NCI-H187 treated with DMSO at 0.1 percent for 48 hours (cell line): ENCODE measurements at places on chromosomes 3 and 15.

DNA sequence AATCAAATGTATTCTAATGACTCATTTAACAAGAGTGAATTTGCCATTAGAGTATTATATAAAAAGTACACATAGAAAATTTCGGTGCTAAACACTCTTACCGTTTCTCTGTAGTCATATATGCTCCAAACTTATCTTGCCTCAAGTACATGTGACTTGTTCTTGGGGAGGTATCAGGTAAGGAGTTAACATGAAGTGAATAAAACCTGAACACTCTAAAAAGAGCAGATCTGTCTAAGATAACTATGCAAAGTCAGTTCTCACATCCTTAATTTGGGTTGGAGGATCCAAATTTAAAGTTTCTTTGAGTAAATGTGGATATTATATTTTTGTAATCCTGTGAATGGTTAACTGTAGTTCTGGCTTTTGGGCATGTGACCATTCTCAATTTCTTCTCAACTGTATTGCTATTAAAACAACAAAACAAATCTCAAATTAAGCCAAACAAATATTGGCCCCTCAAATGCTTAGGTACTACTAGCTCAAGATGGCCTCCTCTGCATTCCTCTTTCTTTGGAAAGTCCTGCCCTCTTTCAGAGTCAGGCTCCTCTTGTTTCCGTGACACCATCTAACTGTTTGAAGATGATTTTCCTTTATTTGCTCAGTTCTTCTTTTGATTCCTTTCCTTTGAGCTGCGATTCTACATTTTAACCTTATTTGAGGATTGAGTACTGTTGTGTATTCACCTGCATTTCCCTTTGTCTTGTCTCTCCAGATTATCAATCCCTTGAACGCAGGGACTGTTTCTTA lies 4.2 kb downstream of the EDEM1 start:
- DNase-seq: no peak

DNA sequence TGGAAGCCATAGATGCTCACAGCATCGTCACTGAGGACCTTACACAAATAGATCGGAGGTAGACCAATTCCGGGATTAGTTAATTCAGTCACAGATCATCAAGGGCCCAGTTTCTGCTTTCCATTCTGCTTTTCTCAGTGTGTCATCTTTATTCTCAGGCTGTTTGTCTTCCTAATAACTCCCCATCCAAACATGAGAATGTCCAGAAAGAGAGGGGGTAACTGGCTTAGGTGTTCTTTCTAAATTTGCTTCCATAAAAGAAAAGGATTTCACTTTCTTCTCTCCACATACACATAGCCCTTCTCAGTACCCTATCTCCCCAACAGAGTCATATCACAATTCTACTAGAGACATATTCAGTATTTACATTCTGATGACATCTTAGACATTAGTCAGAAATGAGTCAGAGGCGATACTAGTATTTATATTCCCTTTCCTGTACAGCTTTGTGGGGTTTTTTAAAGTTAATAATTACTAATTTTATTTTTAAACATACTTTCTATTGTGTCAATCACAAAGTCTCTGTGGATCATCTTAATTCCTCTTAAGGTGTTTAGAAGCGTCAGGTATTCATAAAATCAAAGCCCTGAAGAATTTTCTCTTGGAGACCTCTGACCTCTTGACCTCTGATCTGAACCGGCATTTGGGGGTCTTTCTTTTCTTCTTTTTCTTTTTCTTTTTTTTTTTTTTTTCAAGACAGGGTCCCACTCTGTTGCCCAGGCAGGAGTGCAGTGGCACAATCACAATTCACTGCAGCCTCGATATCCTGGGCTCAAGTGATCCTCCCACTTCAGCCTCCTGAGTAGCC lies 24.3 kb upstream of the IL12A start:
- DNase-seq: no peak

GRCh38 chr3:152174876-152175527 lies 93.7 kb upstream of the MBNL1 start:
- DNase-seq: no peak

DNA sequence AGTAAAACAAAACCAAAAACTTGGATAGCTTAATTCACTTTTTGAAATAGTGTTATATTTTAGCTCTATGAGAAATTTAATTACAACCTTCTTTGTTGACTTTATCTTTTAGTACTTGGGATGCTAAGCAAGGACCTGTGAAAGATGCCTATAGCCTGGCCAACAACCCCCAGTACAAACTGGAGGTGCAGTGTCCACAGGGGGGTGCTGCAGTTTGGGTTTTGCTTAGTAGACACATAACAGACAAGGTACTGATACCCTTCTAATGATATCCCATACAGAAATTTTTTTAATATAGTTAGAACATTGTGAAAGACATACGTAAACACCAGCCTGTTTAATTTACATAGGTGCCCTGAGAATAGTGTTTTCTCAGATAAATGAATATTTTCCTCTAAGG lies 35.3 kb downstream of the CAPN7 start:
- DNase-seq: no peak

DNA sequence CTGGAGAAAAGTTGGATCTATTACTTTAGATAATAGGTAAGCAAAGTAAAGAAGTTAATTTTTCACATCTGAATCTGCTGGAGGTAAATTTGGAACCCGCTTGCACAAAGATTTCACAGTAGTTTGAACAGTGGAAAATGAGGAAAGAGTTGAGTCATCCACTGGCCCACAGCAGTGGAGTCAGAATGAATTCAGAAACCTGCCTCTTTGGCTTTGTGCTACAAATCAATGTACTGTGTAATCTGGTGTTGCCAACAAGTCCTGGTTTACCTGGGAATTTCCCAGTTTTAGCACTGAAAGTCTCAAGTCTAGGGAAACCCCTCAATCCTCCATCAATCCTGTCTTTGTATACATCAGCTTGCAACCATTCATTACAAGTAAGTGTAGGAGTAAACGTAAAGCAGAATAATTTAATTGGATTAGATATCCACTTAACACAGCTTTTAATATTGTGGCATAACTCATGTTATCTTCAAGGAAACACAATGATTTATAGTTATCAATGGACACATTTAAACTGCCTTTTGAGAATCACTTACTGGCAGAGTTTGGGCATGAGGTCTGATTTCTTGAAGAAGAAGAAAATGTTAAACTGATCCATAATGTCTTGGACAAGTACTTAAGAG lies 100.6 kb downstream of the DCLK3 start:
- no peak for DNase-seq

- DNase-seq: no peak
Measured at GRCh38 chr15:53445531-53445930, 313.9 kb downstream of the WDR72 start.

DNA sequence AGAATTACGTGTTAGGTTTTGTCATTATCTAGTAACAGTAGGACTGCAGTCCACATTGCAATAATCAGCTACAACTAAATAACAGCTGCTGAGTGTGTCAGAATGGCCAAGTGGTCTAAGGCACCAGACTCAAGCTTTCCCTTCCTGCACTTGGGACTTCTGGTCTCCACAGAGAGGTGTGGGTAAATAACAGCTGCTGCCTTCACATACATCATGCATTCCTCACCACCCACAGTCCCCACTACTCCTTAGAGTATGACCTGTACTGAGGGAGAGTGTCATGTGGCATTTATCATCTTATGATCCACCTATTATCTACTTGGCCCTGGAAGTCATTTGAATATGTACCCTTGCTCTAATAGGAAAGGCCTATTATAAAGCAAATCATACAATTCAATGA lies 22.2 kb upstream of the ZMAT3 start:
- no peak for DNase-seq

GRCh38 chr3:183275418-183275817 lies 22.4 kb downstream of the B3GNT5 start:
- DNase-seq: no peak

DNA sequence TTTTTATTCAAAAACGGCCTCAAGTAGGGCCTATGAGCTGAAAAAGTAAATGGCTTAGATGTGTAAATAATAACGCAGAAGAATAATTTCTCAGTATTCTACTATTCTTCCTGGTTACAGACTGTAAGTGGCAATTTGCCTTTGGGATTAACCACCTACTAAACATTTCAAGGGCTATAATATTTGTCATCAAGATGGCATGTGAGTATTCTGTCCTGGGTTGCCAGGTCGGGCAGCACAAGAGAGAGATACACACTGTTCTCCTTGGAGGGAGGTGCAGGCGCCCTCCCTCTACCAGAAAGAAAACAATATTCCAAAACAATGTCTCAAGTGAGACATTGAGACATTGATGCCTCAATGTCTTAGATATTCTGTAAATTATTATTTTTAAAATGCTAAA lies 278.4 kb downstream of the OCA2 start:
- DNase-seq: no peak

DNA sequence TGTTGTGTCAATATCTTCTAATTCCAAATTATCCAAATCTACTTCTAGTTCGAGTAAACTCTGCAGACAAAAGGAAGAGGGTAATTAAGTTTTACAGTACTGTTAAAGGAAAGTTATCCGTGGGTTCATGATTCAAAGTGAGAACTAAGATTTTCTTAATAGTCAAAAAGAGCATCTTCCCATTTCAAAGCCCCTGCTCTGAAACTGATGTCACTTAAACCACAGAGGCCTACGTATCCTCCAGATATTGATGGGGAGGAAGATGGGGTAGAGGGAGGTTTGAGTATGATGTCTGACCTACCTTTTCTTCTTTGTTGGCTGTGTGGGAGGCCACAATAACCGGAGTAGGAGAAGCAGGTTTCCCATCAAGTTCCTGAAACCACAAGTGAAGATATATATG lies 14.1 kb downstream of the MRPS22 start:
- no peak for DNase-seq

DNA sequence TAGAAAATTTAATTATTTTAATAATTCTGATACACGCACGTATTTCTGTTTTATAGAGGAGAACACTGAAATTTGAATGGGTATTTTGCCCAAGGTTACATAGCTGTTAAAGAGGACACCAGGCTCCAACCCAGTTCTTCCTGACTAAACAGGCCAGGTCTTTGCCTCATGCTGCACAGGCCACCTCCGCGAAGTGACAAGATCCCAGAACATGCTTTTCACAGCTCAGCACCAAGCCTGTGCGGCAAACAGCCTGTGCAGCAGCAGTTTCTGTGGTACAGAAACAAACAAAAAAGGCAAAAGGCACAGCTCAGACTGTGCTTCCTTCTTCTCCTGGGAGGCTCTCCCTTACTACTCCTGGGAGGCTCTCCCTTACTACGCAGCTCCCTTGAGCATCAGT lies 6.5 kb downstream of the FOXL2 start:
- no peak for DNase-seq

- no peak for DNase-seq
Measured at GRCh38 chr3:166472015-166472414, 634.8 kb upstream of the BCHE start.

GRCh38 chr3:71956069-71956340 lies 171.1 kb upstream of the PROK2 start:
- DNase-seq: no peak

DNA sequence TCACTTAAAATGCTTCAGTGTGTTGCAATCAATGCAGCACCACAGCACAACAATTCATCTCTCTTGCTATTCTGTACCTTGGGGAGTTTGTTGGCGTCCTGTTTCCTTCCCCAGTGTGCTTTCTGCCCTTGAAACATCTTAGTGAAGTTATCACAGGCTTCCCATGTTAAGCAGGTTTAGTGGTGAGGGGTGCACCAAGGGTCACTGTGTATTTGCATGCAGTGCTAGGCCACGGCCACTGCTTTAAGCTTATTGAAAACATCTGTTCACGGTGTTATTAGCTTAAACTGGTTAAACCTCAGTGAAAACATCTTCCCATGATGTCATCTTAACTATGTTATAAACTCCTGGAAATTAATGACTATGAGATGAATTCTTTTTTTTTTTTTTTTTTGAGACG lies 217.3 kb upstream of the GOLIM4 start:
- DNase-seq: no peak

DNA sequence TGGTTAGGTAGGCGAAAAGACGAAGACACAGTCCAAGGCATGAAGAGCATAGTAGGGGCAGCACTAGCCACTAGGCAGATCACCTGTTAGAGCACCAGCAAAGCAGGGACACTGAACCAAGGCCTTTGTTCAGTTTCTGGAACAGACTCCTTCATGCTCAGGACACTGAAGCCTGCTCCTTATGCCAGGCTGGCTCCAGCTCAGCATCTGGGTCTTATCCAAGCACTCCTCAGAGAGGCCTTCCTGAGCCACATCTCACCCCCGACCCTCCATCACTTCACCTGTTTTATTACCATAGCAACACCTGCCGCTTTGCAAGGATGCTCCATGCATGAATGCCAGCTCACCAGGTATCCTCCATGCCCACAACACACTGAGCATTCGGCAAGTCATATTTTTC lies 206.3 kb upstream of the CHRNA7 start:
- peak; percentile 12 for DNase-seq

DNA sequence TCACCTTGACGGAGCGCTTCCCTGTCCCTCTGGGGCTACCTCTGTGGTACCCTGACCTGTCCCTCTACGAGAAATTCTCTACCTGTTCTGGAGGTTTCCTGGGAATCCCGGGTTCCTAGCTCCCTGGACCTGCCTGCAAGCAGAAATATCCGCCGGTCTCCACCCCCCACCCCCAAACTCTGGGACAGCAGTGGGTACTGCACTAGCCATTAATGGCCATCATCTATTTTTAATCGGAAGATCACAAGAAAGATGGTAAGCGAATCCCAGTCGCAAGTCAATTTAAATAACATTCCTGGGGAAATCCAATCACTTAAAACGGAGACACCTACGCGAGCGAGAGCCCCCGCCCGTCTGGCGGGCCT lies 429 bp upstream of the C3orf80 start:
- DNase-seq: no peak

- no peak for DNase-seq
Measured at GRCh38 chr3:141556034-141556433, 69.2 kb downstream of the RASA2 start.

GRCh38 chr3:73432023-73432705 lies 192.6 kb downstream of the PDZRN3 start:
- no peak for DNase-seq

GRCh38 chr3:64167868-64168267 lies 57.4 kb downstream of the PRICKLE2 start:
- no peak for DNase-seq

DNA sequence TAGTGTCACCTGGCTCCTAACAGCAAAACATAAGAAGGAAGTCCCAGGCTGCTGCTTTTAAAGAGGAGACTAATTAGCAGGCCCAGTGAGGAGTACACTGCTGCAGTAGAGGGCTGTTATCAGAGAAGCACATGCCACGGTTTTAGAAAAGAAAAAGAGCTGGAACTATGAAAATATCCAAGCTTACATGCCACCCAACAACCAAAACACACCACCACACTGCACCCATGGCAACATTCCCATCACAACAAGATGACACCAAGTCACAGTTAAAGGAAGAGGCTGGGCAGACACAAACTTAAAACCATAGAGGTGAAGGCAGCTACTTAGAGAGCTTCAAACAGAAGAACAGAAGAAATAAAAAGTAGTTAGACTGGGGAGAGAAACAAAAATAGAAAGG lies 37.0 kb downstream of the NPTN start:
- no peak for DNase-seq

DNA sequence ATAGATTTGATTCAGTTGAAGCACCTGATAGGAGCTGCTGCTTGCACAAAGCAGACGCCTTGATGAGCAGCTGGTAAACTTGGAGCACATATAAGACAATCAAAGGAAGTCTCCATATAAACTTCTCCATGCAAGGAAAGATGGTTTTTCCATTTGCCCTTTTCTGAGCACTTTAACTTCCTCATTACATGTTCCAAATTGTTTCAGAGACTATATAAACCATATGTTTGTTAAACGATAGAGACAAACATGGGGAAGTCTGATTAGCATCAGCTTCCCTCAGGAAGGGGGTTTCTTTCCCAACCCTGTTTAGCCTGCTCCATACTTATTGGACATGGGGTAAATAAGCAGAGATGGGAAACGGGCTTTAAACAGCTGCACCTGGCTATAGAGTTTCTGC lies 88.0 kb downstream of the DHX36 start:
- no peak for DNase-seq
